ENCODE measurements at places on chromosomes 7 and 10.

GRCh38 chr7:80411621-80412020, 100.2 kb downstream of the GNAT3 start:
- no peak for DNase-seq

GRCh38 chr7:148433521-148434180, 156.9 kb upstream of the C7orf33 start:
- no peak for DNase-seq

GRCh38 chr10:86340176-86340990, 26.2 kb downstream of the GRID1 start:
- no peak for DNase-seq

DNA sequence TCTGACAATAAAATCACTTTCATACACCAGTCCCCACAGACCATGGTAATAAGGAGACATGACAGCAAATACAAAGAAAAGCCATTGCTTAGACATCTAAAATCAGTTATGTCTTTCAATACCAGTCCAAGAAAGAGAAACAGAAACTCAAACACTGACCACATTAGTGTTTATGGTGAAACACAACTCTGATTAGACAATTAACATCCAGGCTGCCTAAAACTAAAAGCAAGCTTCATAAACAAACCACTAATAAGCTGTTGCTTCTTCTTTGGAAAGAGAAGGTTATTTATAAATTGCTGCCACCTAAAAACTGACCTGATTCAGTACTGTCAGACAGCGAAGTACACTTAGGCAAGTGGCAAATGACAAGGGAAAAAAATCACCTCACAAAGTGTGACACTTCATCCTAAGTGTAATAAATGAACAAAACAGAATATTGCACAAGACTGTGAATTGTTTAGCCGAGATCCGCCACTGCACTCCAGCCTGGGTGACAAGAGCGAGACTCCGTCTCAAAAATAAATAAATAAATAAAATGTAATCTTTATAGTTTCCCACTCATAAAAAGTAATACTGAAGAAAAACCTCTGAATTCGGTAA, 277.4 kb downstream of the PARD3 start:
- DNase-seq, result no peak

DNA sequence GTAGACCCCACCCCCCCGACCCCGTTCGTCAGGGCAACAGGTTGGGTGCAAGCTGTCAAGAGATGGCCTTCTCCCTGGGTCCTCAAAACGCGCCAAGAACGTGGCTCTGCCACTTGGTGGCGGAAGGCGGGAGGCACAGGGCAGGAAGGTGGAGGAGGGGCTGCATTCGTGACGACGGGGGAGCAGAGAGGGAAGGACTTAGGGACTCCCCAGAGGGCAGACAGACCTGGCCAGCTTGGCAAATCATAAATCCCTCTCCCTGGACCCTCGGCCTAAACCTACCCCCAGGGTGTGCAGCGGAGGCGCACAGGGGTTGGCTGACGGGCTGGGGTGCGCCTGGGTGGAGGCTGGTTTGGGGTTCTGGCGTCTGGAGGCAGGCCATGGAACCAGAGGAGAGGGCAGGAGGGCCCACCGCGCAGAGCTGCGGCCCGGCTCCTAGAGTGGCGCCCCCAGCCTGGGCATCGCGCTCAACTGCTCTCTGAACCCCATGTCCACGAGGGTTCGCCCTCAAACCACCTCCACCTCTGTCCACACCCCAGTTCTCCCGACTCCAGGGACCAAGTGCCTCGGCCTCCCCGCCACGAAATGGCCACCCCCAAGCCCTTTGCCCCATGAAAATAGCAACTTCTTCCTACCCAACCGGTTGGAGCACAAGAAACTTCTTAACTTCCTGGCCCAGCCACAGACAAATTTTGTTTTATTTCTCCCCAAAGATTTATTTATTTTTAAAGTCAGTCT, 10.8 kb upstream of the GATA3 start:
- no peak for DNase-seq

GRCh38 chr10:34145715-34146114, 669.4 kb downstream of the PARD3 start:
- no peak for DNase-seq

- no peak for DNase-seq
Measured at GRCh38 chr7:95373323-95373722, 22.9 kb downstream of the PON3 start.

DNA sequence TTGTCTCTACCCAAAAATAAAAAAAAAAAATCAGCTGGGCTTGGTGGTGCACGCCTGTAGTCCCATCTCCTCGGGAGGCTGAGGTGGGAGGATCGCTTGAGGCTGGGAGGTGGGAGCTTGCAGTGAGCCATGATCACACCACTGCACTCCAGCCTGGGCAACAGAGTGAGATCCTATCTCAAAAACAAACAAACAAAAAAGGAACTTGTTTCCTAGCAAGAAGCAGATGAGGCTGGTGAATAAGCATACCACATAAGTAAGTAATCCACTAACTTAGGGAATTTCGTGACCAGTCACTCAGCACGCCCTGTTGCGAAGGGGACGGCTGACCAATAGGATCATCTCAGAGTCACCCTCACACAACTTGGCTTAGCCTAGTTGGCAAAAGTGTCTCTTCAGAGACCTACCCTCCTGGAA, 64.6 kb downstream of the CUX1 start:
- no peak for DNase-seq

DNA sequence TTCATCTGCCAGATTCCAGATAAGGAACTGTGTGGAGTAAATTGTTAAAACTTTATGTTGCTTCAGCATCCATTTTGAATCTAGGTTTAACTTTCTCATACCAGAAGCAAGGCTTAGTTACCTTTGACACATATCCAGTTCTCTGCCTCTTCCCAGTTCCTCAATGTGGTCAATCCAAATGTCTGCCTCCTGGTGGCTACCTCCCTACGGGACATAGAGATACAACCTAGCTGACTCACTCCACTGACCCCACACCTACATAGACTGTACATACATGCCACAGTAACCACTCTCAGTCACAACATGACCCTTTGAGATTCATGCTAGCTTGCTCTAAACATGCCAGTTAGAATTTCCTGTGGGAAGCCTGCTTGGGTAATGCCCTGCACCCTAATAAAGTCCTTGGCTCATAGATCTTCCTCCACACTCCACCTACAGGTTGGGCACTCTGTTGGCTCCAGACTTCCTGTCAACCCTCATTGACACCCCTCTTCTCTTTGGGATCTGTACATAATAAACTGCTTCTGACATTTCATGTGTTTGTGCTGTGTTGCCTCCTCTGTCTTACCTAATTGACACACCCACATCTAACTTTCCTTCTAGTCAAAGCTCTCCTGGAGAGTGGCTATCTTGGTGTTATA, 278.1 kb downstream of the HTR7 start:
- no peak for DNase-seq

GRCh38 chr7:41732436-41732785, 29.5 kb upstream of the INHBA start:
- no peak for DNase-seq

GRCh38 chr10:62062752-62063512, 161.4 kb downstream of the ARID5B start:
- no peak for DNase-seq

DNA sequence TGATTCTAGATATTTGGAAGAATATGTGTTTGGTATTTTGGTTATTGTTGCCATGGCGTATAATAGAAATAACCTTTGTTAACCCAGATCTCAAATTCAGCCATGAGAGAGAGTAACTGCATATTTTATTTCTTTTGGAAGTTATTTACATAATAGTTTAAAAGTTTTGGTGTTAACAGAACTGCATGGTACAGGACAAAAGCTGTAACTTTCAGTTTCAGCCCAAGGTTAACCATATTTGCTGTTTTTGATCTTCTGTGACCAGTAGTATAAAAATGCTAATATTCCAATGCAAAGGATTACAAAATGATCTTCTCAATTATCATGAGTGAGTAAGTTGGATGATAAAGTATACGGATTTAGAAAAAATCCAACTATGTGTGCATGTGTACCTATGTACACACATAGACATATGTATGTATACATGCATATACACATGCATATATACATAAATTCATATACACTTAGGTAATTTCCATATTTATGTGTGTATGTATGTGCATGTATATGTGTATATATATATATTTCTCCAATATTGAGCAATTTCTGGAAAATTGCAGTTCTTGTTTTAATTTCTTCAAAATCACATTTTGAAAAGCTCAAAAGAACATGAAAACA, 38.0 kb upstream of the PIP4K2A start:
- DNase-seq, result no peak

- DNase-seq, result no peak
Measured at GRCh38 chr10:43739161-43739560, 90.5 kb upstream of the ZNF32 start.

- no peak for DNase-seq
Measured at GRCh38 chr10:22900841-22901601, 26.8 kb upstream of the ARMC3 start.

DNA sequence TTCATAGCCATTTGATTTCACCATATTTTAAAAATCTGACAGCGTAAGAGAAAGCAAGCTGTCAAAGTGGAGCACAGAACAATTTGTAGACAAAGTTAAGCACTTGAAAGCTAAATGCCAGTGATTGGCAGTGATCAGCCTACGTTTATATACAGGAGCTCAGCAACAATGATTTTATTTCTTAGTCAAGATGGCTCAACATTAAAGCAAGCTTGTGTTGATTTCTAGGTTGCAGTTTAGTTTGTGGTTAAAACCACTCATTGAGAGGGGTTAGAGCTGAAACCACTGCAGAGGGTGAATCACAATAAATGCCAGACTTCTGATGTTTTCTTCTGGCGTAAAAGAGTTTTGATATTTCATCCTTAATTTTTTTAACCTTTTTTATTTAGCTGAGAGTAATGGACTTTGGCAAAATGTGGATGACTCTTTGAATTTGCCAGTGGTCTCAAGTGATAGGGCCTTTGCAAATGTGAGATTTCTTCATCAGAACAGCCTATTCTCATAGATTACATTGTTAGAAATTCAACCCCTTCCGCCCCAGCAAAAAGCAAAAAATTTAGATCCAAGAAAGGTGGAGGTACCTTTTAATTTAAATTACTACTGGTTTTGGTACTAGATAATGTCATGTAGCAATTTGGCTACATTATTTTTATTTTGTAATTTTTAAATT, 73.8 kb downstream of the SHOC2 start:
- DNase-seq, result no peak

GRCh38 chr10:107616031-107616430, 451.5 kb upstream of the SORCS1 start:
- no peak for DNase-seq

DNA sequence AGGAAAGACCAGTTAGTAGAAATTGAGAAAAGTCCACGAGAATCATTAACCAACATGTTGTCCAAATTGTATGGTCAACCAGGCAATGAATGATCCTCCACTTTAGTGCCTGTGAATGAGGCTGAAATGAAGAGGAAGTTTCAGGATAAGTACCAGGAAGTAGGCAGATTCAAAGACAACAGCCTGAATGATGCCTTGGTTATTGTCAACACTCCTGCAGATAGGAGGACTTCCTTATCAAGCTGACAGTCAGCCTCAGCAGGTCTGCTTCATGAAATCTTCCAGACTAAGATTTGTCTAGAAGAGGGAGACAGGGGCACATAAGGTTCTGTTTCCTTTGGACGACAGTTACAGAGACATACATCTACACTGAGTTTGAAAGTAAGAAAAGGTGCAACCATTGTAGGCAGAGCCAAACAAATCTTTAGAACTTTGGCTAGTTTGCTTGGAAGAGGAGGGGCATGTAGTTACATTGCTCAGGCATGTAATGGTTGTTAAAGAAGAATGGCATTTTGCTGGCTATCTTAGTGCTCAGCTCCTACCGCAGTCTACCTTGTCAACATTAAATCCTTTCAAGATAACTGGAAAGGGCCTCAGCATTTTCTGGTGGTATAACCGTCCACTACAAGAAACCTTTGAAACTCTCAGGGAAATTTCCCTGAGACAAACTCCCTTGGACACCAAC, 81.4 kb downstream of the ABI1 start:
- DNase-seq, result no peak

DNA sequence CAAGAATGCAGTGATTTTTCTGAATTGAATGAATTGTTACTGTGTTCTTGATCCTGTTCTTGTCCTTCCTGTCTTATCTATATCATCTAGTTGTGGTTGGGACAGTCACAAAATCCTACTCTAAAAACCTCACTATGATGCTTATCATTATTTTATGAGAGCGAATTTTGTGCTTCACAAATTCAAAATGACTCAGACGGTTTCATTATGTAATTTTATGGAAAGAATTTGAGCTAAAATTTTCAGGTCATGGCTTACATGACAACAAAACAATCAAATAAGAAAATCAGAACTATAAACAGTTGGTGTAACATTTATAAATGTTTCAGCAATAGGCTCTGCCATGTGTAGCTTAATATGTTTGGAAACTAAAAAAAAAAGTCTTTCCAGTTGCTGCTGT, 6.9 kb downstream of the PRKAR2B start:
- no peak for DNase-seq

Measured in nucleus accumbens (tissue), 56 donors.